ENCODE measurements at places on chromosomes 12 and 14.
A peak's percentile ranks its signal among the peaks of the same experiment; 100 is the strongest.

DNA sequence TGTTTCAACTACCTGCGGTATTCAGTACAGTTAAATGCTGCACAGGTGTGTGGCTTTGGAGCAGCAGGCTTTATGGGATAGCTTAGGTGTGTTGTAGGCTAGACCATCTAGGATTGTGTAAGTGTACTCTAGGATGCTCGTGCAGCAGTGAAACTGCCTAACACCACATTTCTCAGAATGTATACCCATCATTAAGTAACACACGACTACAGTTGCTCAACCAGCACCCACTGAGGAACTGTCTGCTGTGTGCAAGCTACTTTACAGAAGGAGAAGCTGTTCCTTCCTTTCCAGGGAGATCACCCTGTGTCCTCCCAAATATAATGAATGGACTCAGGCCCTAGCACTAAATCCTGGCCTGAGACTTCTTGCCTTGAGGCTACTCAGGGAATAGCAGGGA lies 94.8 kb downstream of the SLC24A4 start:
- DNase-seq, result no peak

DNA sequence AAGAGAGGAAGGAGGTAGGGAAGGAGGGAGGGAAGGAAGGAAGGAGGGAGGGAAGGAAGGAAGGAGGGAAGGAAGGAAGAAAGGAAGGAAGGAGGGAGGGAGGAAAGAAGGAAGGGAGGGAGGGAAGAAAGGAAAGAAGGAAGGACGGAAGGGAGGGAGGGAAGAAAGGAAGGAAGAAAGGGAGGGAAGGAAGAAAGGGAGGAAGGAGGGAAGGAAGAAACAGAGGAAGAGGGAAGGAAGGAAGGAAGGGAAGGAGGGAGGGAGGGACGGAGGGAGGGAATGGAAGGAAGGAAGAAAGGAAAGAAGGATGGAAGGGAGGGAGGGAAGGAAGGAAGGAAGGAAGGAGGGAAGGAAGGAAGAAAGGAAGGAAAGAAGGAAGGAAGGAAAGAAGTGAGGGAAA lies 22.4 kb upstream of the CCDC63 start:
- DNase-seq, result no peak

DNA sequence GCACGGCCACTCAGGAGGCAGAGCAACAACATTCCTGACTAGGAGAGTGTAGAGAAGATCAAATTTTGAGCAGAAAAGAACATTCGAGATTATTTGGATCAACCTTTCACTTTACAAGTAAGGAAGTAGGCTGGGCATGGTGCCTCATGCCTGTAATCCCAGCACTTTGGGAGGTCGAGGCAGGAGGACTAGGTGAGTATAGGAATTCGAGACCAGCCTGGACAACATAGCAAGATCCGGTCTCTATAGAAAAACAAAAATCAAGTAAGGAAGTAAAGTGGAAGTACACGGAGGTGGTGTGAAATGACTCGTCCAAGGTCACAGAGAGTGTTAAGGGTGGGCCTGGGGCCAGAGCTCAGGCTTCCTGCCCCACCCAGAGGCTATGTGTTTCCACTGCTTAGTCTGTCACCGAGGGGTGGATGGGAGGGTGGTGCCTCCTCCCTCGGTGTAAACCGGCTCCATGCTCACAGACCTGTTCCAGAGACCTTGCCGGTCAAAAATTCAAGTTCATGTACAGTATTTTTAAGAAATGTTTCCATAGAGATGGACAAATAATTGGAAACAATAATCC lies 51.9 kb downstream of the MAP1LC3B2 start:
- no peak for DNase-seq

DNA sequence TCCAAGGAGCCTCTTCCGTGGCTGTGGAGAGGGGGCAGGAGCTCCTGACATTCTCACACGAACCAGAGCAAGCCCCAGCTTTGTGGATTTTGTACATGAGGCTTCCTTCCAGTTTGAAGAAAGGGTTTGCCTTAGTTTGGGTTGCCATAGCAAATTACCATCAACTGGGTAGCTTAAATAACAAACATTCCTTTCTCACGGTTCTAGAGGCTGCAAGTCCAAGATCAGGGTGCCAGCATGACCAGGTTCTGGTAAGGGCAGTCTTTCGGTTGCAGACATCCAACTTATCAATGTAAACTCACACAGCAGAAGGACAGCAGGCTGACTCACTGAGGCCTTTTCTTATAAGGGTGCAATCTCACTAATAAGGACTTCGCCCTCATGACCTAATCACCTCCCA lies 25.9 kb upstream of the STAB2 start:
- no peak for DNase-seq

GRCh38 chr12:116381240-116381743 lies 103.8 kb upstream of the MED13L start:
- no peak for DNase-seq

DNA sequence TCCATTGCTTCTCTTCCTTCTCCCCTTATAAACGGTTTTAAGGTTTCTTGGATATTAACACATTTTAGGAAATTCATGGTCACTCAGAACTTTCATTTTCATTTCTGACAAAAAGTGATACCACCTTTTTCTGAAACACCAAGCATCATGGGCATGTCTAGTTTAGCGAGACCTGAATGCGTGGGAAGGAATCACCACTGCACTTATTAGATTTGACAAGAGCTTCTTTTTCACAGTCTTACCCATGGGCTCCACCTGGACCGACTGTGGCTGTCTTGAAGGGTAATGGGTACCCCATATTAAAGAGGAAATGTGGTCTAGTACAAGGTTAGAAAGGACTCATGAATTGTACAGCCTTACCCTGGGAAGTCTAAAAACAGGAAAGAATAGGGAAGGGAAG lies 95.4 kb downstream of the KCNK10 start:
- DNase-seq, result no peak

DNA sequence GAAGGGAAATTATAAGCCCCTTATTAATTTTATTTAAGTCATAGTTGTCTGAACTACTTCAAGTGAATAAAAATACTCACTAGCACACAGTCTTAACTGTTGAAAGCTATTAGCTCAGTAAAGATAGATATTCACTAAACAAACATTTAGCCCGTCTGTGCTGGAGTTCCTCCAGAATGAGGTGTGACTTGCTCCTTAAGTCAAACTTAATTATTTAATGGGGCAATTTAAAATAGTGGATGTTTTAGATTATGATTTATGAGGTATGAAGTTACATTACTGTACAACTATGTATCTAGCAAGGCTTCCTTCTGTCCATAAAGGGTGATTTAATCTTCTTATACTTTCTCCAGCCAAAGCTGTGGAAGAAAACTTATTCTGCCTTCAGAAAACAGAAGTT lies 414.0 kb upstream of the FLRT2 start:
- no peak for DNase-seq

- DNase-seq, result no peak
These were observed 357.3 kb downstream of the DUSP6 start for GRCh38 chr12:88994971-88995370.

DNA sequence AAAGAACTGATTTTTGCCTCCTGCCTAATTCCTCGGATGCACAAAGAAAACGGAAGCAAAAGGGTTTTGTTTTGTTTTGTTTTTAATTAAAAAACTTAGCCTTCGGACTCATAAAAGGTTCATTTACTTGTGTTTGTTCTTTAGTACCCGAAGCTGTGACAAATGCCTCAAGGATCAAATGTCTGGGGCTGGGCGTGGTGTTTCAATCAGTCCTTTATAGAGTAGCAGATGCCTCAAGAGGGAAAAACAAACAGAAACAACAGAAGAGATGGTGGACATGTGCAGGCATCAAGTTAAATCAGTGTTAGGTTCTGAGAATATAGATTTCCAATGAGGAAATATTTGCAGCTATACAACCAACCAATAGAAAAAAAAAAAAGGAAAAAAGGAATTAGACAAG lies 1.6 kb upstream of the WIF1 start:
- DNase-seq, result no peak

DNA sequence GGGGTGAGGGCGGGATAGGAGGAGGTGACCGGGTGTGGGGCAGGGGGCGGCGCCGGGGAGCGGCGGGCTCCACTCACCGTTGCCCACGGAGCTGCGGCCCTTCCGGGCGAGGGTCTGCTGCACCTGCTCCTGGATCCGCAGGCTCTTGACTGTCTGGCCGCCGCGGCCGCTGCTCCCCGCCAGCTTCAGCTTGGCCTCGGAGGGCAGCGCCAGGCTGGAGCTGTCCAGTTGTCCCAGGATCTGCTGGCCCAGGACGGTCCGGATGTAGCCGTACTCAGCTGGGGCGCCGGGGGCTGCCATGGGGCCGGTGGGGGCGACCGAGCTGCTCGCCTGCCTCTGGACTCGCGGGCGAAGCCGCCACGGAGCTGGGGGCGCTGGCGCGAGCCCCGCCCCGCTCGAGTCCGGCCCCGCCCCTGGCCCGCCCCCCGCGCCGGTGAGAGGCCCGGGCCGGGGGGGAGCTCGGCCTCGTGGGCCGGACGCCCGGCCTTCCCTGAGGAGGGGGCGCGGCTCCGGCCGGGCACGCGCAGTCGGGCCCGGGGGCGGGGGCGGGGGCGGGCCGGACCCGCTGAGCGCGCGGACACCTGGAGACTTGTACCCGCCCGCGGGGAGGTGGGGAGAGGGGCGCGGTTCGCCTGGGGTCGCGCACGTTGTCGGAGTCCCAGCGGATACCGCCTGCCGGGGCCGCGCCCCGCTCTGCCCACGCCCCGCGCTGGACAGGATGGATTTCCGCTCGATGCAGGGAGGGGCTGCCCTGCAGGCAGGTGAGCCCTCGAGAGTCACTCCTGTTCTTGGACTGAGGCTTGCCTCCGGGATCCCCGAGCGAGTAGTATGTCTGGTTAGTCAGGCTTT lies at the start of gene PKP2:
Gene PKP2 (minus strand): TSS at position 346 of the 849 bp plus-strand sequence. CDS start 46 bp downstream, at position 300.
- no peak for DNase-seq

GRCh38 chr14:63431466-63431865 lies 111.7 kb downstream of the PPP2R5E start:
- no peak for DNase-seq

DNA sequence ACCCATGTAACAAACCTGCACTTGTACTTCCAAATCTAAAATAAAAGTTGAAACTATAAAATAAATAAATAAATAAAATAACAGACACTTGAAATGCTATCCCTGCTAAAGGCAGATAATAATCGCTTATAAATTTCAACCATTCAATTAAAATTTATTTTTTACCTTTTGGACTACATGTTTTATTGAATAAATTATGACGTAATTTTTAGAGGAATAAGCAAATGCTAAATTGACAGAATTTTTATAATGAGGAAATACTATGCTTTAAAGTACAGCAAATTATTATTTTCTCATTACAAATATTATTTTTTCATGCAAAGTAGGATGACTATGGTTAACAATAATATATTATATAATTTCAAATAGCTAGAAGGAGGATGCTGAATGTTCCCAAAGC lies 658.6 kb upstream of the LMO3 start:
- no peak for DNase-seq

DNA sequence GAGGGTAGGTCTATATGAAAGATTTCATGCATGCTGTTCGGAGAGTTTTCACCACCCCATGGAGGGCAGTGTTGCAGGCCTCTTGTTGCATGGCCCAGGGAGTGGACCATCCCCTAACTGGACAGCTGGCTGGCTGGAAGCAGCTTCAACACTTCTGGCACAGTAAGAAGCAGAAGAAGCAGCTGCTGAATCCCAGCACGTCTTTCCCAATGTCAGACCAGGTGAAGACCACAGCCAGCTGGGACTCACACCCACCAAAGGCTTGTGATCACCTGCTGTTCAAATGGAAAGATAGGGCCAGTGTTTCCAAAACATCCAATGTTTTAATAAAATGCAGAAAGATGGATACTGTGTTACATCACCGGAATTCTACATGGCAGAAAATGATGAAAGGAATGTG lies 1423.6 kb downstream of the AACS start:
- DNase-seq, result no peak

DNA sequence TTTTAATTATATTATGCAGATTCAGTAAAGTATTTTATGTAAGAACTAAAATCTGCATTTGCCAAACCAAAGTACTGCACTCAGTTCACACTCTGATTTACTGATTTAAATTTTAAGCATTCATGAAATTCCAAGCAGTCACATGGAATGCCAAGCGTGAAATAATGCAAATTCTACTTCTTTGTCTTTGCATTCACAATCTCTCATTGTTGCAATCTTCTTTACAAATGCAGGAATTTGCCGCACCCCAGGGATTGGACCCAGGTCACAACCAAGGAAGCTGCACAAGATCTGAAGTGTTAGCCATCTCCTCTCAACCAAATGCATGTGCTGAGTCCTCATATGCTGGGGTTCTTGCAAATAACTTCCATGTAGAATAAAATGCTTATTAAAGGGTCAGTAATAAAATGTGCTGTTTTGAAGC lies 71.9 kb downstream of the TUNAR start:
- no peak for DNase-seq

GRCh38 chr12:95118138-95118787 lies 44.8 kb upstream of the NR2C1 start:
- no peak for DNase-seq

- no peak for DNase-seq
These were observed 75.6 kb upstream of the USP44 start for GRCh38 chr12:95626854-95627253.

GRCh38 chr12:31780096-31780495 lies 51.3 kb upstream of the AMN1 start:
- no peak for DNase-seq

DNA sequence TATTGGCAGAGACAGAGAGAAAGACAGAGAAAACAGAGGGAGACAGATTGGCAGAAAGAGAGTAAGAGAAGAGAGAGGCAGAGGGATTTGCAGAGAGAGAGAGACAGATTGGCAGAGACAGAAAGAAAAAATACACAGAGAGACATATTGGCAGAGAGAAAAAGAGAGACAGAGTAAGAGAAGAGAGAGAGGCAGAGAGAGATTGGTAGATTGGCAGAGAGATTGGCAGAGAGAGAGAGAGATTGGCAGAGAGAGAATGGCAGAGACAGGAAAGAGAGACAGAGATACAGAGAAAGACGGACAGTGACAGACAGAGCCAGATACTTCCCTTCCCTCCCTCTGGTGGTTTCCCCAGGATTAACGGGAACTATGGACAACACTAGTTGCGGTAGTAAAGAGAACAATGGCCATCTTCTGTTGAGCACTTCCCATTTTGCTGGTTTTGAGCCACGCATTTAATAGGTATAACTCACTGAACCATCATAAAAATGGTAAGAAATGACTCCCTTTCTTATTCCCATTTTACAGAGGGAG lies 2.6 kb upstream of the NOS1 start:
- DNase-seq, result no peak

- no peak for DNase-seq
These were observed 12.8 kb upstream of the MLEC start for GRCh38 chr12:120674097-120674636.

- no peak for DNase-seq
These were observed 22.7 kb upstream of the GPRC5A start for GRCh38 chr12:12868477-12869235.

DNA sequence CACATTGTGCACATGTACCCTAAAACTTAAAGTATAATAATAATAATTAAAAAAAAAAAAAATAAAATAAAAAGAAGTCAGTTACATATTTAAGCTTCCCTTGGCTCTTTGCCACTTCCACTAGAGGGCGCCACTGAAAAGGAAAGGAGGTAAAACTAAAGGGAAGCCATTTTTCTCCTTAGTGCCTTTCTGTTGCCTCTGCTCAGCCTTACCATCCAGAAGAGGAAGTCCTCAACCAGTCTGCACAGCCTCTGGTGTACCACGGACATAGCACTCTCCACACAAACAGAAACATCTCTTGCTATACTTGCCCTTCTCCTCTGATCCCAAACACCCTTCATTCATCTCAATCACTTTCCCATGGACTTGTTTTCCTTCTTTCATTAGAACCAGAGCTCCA lies 169.0 kb upstream of the EEA1 start:
- peak; percentile 71 for DNase-seq

- no peak for DNase-seq
These were observed 23.0 kb upstream of the GPR132 start for GRCh38 chr14:105087963-105088811.
